NCI-H2081 (cell line): ENCODE measurements at places on chromosomes 6 and 20.

- DNase-seq: no peak
These were observed 182.0 kb downstream of the ZDHHC14 start for GRCh38 chr6:157562997-157563396.

GRCh38 chr6:63272397-63272796 is 47.4 kb downstream of the LGSN start:
- DNase-seq: peak; percentile 52

- peak; percentile 20 for DNase-seq
These were observed 35.9 kb upstream of the FAM50B start for GRCh38 chr6:3813150-3813780.

DNA sequence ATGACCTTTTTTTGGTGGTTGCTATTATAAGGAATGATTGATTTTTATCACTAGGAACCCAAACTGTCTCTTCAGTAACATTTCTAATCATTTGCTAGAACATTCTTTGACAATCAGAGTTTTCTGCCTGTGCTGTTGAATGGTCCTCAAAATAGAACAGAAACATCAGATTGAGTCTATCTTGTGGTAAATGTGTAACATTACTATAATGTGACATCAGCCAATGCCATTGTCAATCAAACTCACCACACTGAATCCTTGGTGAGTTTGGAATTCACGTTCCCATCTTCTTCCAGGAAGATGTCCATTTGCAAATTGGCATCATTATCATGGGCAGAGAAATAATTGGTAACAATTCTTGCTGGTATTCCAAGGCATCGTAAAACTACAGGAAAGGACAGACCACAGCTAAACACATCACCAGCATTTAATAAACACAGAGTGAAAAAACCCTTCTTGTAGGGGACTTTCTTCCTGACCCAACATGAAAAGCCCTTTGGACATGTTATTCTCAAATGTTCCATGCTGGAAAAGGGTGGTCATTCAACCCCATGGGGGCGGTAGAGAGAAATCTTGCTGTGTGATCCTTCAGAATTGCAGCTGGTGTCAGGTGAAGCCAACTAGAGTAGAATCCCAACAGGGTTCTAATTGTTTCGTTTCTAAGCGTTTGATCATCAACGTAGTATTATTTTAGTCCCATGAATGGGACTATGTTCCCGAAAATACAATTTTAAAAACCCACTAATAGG is 98.5 kb downstream of the F13A1 start:
- no peak for DNase-seq

GRCh38 chr20:16922834-16923233 is 174.7 kb downstream of the OTOR start:
- DNase-seq: no peak

DNA sequence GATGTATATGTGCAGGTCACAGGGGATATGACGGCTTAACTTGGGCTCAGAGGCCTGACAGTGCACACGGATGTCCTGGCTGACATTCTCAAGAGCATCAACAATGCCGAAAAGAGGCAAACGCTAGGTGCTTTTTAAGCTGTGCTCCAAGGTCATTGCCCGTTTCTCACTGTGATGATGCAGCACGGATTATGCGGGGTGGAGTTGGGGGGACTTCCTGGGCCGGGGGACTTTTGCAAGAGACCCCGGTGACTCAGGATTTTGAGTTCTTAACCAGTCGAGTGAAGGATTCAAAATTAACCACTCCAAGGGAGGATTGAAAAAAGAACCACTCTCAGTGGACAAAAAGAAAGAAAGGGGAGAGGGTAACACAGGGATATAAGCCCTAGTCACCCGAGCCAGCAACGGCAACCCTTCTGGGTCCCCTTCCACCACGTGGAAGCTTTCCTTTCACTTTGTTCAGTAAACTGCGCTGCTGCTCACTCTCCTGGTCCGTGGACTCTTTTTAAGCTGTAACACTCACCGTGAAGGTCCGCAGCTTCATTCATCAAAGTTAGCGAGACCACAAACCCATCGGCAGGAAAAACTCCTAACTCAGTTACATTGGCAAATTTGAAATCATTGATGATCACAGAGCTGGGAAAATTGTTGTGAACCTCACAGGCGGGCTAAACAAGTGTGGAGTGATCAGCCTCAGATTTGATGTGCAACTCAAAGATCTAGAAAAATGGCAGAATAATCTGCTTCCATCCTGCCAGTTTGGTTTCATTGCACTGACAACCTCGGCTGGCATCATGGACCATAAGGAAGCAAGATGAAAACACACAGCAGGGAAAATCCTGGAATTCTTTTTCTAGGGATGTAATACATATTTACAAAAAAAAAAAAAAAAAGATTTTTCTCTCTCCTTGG is 199.3 kb downstream of the ARID1B start:
- DNase-seq: no peak

- no peak for DNase-seq
These were observed 10.1 kb upstream of the SCUBE3 start for GRCh38 chr6:35203680-35204079.
